ENCODE measurements at places on chromosomes 1 and 21.

GRCh38 chr21:33799378-33800090 is 116.1 kb downstream of the ATP5PO start:
- DNase-seq = no peak

GRCh38 chr1:231973830-231974229 is 347.2 kb downstream of the DISC1 start:
- peak; percentile 3 for DNase-seq

DNA sequence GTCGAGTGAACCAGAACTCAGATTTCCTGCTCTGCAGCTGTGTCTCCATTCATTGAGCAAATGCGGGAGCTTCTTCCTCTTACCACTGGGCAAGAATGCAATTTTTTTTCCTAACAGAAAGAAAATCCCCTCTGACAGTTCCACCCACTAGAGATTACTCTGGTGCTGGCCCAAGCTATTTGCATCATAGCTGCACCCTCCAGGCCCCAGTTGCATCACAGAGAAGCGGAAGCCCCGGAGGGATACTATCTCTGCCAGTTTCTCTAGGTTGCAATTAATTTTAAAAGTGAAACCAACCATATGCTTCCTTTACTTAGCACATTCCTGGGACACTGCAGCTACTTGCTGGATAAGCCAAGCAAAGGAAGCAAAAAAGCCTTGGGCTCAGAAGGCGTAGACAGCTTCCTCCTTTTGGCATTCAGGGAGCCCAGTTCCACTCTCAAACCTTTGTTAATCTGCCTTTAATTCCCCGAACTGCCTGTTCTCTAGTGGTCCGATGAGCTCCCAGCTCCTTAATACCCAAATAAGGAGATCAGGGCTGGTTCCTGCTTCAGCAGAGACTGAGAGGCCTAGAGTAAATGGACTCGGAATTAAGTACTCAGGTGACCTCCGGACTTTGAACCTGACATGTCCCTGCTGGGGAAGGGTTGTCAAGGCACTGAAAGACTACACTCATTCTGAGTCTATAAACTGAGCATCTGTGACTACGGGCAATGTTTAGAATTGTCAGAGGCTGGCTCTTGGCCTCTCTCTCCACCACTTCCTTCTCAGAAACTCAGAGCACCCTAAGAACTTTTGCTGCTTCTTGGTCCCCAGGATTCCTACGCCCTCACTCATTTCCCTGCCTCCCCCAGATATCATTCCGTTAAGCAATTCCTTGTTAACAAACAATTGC is 72.5 kb upstream of the TNFSF18 start:
- no peak for DNase-seq

GRCh38 chr1:156373546-156373945 is 4.5 kb downstream of the RHBG start:
- DNase-seq = no peak

DNA sequence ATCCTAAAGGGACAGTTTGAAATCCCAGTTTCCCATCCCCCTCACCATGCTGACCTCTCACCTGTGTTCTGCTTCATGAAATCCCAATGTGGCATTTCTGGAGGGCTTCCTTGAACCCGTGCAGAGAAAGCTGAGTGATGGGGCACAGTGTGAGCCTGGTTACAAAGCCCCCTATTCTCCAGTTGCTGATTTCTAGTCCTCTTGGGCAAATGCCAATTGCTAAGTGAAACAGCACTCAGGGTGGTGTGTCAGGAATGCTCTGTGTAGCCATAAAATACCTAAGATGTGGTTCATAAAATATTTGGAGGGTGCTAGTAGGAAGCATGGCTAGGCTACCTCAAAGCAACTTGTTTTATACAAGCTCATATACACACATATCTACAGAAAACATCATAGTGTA is 32.0 kb downstream of the SUSD4 start:
- no peak for DNase-seq

DNA sequence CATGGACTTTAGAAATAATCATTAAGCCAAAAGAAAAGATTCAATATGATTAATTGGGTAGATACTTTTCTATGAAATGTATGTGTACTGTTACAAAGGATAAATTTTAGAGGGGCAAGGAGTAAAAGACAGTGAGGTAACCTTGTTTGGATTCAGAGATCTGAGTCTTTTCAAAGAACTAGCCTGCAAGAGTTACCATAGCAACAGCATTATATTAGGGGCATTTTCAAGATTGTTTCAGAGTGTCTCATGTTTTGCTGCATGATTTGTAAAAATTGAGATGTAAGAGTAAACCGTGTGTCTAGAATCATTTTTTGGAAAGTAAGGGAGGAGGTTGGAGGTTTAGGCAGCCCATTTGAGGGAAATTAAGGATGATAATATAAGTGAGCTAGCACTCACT is 70.6 kb upstream of the KIAA1614 start:
- no peak for DNase-seq

DNA sequence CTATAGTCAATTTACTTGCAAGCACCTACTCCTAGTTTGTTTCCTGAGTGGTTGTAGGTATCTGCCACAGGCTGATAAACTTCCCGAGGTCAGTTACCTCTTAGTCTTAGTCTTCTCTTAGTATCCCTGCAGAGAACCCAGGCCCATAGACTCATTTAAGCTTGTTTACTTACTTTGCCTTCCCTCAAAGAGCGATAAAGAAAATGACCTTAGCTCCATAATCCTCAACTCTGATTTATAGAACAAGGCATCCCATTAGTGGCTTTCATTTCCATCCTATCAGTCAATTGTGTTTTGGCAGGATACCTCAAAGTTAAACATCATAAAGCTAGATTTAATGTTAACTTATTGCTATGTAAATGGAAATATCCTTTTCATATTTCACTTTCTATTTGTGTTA is 119.7 kb downstream of the UCHL5 start:
- no peak for DNase-seq

DNA sequence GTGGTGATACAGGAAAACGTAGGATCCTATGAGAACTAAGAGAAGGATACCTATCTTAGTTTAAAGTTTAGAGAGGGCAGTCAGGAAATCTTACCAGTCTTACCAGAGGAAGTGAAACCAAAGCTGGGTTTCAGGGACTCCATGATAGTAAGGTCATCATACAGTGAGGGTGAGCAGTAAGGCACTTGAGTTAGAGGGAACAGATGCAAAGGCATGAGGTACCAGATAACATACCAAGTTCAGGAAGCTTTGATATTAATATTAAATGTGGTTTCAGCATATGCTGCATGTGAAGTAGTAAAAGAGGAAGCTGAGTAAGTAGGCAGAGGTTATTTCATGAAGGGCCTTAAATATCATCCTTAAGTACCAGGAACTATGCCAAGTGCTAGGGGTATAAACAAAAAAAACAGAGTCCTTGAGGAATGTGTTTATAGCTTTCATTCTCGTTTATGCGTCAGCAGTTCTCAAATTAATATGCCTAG is 16.9 kb downstream of the ATG4C start:
- DNase-seq = no peak

- no peak for DNase-seq
These were observed 19.8 kb upstream of the ARTN start for GRCh38 chr1:43913666-43914360.

DNA sequence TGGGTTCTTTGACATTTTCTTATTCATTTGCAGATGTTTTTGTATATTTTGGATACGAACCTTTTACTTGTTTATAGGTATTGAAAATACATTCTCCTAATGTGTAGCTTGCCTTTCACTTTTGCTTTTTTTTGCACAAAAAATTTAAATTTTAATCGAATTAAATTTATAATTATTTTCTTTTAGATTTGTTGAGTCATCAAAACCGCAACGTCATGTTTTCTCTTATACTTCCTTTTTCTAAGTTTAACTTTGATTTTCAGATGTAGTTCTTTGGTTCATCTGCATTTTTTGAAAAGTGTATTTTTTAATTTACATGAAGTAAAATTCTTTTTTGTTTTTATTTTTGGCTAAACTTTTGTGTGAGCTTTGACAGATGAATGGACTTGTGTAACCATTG is 243.7 kb upstream of the DPYD start:
- DNase-seq = no peak

DNA sequence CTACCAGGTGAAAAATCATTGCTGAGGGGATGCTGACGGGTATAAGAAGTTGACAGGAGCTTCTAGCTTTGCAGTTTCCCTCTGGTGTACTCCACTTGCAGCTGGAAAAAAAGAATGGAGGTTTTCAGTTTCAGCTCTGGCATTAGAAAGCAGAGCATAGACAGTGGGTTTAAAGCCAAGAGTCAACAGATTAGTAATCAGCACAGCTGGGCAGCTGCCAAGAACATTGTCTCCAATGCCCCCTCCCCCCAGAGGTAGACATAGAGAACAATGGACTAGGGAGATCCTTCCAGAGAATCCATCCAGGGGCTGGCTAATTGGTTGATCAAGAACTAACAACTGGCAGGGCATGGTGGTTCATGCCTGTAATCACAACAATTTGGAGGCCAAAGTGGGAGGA is 10.1 kb upstream of the ZBTB8B start:
- no peak for DNase-seq

GRCh38 chr1:39901464-39901713 is 328 bp downstream of the MYCL start:
- no peak for DNase-seq

DNA sequence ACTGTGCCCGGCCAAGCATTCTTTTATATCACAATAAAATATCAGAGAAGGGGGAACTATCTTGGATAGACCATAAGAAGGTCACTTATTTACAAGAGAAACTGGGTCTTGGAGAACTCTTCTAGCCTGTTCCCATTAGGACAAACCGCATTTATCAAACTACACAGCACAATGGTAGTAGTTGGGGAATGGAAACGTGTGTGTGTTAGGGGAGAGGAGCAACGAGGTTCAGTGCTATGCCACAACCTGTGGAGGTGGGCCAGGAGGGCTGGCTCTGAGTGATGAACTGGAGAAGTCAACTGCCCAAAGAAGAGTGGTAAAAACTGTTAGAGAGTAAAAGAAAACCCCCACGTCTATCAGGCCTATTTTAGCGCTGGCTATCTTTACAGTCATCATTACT is 1.6 kb downstream of the DONSON start:
- no peak for DNase-seq

DNA sequence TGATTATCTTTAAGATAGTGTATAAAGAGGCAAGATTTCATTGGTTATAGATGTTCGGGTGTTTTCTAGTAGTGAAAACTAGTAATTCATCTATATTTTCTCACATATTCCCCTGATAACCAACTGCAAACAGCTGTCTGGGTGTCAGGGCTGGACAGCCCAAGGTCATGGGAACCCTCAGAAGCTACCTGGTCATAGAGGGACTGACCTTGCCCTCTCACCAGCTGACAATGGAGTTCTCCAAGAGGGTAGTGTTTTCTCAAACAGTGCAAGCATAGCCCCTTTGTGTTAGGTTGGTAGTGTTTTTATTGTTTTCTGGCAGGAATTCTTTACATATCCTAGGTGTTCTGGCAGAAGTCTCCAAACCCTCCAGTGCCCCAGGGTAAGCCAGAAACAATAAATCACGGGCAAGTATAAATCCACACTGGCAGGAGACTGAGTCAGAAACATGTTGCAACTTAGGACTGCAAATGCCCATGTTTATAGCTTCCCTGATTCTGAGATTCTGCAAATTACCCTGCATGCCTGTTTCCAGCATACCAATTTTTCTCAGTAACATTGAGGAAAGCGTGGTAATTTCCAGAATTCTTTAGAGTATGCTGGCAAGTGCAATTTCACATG is 82.8 kb upstream of the ATP1A1 start:
- DNase-seq = no peak

DNA sequence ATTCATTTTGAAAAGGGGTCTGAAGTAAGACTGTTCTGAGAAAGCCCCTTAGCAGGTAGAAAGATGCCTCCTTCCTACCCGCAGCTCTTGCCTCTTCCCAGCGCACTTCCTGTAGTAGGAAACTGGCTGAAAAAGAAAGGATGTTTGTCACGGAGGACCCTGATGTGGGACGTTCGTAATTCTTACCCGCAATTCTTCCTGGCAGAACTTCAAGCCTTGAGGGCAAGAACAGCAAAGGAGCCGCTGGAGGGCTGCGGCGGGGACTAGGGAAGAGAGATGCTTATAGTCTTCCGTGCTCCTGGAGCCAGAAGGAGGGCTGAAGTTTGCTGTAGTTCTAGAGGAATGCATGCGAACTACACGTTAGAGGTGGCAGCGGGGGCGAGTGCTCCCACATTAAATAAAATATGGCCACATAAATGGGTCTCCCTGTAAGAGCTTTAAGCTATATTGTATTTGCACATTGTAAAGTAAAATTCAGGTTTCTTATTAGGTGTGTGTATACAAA is 6.3 kb downstream of the C1orf53 start:
- DNase-seq = no peak

GRCh38 chr1:19581381-19581780 is 62.7 kb upstream of the NBL1 start:
- no peak for DNase-seq

DNA sequence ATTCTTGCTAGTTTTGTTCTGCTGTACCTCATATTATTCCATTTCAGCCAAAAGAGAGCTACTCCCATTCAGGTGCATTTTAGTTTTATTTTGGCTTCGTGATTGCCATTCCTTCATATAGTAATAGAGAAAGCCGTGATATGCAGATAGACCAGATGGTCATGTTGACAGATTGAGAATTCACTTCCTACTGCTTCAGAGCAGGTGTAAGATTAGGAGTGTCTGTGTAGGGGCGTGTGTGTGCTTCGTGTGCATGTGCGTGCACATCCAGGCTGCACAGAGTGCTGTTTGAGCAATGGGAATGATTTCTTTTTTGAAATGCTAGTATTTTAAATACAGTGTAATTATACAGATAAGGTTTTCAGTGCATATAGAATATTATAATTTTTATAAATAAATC is 10.3 kb downstream of the NFIA start:
- no peak for DNase-seq

DNA sequence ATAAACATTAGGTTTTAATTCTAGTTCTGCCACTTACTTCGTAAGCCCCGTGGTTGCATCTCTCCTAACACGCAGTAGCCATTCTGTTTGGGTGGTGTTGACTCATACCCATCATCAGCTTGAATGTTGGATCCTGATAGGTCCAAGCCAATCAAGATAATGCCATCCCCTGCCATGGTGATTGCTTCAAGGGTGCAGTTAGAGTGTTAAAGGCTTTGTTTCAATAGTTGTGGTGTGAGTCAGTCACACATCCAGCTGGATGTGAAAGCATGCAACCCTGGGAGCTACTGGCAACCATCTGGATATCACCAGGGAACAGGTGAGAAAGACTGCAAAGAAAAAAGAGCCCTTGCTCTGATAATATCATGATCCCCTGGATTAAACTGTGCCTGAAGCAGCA is 69.1 kb downstream of the OMA1 start:
- DNase-seq = no peak

DNA sequence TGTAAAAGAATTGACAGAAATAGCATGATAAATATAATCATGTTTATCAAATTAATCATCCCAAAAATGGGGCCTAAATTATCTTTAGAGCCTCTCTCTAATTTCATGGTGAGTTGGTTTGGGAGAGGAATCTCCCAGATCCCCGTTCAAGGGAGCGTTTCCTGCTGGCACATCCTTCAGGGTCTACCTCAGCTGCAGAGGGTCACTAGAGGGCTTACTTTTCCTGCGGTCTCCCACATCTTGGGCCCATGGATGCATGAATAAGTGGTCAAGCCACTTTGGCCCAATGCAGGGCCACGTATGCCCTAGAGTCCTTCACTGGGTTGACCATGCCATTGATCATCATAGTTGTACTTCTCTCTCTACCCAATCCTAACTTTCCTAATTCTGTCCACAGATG is 164.1 kb downstream of the USP25 start:
- DNase-seq = no peak
